ENCODE measurements at places on chromosomes 2 and 18. TPM values are rescaled to one million over a fixed set of nuclear protein-coding genes. Genes with fewer than 3 reads are reported as not detected.

KCNG2 gene
- not detected for total RNA-seq

ABCG8 gene
- not detected for total RNA-seq

DNA sequence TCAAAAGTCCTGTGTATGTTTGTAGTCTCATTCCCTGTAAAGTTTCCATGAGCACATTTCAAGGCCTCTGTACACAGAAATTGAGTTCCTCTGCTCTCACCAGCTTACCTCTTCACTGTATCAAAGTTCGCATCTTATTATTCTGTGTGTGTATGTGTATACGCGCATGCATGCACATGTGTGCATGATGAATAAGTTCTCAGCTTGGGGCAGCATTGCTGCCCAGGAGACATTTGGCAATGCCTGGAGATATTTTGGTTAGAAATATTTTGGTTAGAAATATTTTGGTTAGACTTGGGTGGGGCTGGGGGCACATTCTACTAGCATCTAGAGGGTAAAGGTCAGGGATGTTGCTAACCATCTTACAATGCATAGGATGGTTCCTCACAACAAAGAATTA is 23.4 kb downstream of the TCF7L1 start:
- no peak for DNase-seq

- DNase-seq, result no peak
These were observed 93.2 kb downstream of the MYOM1 start for GRCh38 chr18:3126457-3127097.

DNA sequence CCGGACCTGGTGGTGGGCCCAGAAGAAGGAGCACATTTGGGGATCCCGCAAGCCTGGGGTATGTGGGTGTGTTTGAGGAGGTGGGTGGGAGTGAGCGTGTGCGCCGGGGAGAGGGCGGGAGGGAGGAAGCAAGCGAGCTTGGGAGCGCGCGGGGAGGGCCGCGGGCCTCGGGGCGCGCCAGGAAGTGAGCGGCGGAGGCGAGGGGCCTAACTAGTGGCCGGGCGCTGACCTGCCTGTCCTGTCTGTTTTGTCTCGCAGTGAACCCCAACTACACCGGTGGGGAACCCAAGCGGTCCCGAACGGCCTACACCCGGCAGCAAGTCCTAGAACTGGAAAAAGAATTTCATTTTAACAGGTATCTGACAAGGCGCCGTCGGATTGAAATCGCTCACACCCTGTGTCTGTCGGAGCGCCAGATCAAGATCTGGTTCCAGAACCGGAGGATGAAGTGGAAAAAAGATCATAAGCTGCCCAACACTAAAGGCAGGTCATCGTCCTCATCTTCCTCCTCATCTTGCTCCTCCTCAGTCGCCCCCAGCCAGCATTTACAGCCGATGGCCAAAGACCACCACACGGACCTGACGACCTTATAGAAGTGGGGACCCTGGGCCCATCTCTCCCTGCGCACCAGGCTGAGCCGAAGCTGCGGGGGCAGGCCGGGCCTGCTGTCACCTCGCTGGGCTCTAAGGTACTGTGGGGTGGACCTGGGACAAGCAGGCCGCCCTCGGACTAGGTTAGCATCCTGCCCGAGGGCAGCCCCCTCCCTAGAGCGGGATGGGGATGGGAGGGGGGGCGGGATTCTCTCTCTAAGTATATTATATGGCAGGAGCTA is 1.2 kb downstream of the HOXD4 start:
- no peak for DNase-seq

DNA sequence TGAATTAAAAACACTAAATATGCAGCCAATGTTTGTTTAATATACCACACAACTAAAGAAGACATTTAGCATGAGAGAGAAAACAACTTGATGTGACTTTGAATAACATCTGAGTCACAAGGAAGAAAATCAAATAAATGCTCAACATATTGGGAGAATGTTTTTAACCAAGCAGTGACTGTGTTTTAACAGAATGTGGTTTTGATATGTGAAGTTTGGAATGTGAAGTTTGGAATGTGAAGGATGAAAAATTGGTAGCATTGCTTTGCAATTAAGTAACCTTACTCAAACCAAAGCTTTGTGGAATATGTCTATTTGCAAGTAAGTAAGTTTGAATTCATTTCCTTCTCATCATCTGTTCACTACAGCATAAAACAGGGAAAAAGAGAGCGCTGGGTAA is 128.2 kb upstream of the DNAJC10 start:
- no peak for DNase-seq

NMUR1 gene
- 80.2 TPM for total RNA-seq

- DNase-seq, result no peak
These were observed at the start of gene FER1L5 for GRCh38 chr2:96642564-96643360. TSS of gene FER1L5 (plus strand) at chr2:96642764. CDS start at chr2:96642837, 73 bp downstream.

AGFG1 gene
- 65.0 TPM for total RNA-seq

DNA sequence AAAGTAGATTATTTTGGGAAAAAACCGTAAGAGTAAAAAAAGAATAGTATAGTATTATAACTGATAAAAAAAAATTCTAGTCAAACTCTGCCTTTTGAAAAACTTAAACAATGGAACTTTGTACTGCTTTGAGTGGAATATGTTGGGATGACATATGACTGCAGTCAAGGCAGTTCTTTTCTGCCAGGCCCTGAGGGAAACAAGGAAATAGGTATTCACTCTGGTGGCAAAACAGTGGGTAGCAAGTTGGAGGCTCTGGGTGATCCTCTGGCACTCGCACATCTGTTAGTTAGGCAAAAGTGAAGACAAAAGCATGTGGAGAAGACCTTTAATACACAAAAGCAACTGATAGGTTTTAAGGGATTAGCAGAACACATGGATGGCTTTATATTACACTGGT is 102.2 kb downstream of the ARHGEF33 start:
- DNase-seq, result no peak

MC5R gene
- not detected for total RNA-seq

FLACC1 gene
- 7.0 TPM for total RNA-seq

GRCh38 chr2:127562936-127563335 is 27.5 kb downstream of the MYO7B start:
- DNase-seq, result no peak

GRCh38 chr2:73897240-73897583 is 4.4 kb downstream of the ACTG2 start:
- DNase-seq, result no peak

IL1A gene
- not detected for total RNA-seq

DNA sequence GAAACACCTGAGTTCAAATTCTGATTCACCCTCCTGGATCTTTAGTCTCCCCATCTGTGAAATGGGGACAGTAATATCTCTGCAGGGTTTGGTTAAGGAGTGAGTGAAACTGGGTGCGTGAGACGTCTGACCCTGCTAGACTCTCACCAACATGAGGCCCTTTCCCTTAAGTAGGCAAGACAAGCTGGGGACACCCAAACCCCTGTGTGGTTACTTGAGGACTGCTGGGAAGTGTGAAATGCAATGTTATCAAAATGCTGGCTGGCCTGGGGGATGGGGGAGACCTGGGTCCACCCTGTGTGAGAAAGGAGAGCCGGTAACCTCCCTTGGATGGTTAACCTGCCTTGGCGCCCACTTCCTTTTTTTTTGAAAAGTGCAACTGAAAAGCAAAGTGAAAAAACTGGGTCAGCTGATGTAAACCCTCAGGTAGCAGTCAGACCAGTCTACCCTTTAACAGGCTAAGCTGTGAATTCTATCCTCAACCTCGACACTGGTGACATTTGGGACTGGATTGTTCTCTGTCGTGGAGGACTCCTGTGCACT is 82.3 kb downstream of the INPP5D start:
- peak; percentile 33 for DNase-seq

KCNE4 gene
- total RNA-seq, result not detected

SPEG gene
- 0.35 TPM for total RNA-seq

DNA sequence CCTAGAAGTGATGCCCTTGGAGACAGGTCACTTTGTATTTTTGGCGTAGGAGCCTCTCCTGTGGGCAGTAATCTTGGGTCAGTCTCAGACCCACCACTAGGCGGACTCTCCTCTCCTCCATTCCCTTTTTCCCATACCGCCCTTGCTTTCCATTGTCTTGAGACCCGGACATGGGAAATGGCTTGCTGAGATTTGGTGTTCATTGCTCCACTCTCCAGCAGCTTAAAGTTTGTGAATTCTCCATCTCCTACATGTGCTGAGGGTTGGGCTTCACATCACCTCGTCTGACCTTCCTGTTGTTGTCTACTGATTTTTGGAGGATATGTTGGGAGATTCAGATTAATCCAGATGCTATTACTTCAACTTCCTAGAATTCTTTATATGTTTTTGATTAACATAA is 159.2 kb upstream of the RAB12 start:
- no peak for DNase-seq

GRCh38 chr2:160516547-160517365 is 23.1 kb upstream of the RBMS1 start:
- peak; percentile 21 for DNase-seq

AQP12A gene
- total RNA-seq, result not detected

DNA sequence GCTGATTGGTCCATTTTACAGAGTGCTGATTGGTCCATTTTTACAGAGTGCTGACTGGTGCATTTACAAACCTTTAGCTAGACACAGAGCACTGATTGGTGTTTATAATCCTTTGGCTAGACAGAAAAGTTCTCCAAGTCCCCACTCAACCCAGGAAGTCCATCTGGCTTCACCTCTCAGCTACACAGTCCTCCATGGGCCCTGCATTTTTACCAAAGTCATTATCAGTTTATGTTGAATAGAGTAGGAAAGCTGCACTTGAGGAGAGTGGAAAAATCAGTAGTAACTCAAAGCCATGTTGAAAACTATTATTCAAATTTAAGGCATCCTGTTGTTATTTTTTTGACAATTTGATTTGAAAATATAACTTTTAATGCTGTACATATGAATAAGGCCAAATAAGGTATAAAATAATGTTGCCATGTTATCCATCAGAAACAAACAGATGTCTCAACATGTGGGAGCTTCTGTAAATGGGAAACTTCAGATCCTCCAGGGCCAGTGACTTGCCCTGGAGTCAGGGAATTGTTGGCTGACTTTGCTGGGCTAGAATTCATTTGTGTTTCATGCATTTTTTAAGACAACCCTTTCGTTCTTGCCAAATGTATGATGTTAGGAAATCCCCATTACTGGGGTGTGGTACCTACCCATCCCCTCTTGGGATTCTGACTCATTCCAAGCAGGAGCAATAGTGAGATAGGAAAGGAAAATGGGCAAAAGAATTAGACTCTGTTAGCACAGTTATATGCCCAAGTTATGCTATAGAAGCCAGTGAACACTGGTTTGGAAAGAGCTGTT is 37.8 kb upstream of the CCDC195 start:
- DNase-seq, result no peak

Measured in natural killer cell (primary cell).